MCF 10A (cell line): ENCODE measurements at places on chromosomes 7 and 10. TPM values are rescaled to one million over a fixed set of nuclear protein-coding genes. Genes with fewer than 3 reads are reported as not detected.

DNA sequence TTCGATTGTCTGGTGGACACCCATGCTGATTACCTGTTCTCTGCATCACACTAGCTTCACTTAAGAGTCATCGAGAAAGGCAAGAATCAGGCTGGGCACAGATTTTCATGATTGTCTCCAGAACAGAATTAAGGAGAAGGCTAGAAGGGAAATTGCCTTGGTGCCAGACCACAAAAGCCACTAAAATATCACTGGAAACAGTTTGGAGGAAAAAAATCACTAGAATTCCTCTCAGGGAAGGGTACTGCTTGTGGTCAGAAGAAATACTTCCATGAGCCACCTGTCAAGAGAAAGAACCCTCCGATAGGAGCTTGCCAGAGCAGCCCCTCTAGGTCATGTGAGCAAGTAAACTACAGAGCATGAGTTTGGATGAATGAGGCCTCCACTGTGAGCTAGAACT, 269.3 kb upstream of the TEX47 start:
- no peak for DNase-seq

DNA sequence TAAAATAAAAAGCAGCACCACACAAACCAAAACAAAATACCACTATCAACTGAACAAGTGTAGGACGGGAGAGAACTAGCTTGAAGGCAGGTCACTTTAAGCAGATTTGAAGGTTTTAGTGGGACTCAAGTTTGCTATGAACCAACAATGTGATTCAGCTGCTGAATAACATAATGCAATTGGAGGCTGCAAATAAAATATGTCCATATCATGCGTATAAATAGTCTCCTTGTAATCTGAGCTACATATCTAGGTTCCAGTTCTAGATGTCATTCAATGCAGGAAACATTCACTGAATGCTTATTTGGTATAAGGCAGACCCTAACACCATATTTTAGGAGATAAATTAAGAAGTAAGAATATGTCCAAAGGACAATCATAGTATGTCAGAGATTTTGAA, 81.4 kb upstream of the KCNIP2 start:
- DNase-seq = no peak

GRCh38 chr7:13414661-13415107, 574.8 kb downstream of the ETV1 start:
- DNase-seq = peak; percentile 56

DNA sequence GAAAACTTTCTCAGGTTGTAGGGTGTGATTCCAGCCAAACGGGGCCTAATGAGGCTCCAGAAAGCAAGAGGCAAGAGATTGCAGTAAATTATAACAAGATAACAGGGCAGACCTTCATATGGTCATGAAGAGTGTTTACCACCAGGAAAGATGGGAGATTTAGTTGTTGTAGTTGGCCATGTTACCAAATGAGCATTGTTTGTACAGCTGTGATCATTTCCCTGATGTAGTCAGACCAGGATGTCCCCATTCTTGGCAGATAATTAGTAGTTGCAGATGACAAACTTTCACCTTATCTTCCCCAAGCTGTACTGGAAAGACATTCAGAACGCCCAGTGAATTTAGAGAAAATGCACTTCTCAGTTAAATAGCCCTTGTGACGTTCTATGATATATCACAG, 630.8 kb downstream of the ANKRD7 start:
- no peak for DNase-seq

- DNase-seq = no peak
These were observed 72.0 kb downstream of the KMT2C start for GRCh38 chr7:152363798-152364197.

DNA sequence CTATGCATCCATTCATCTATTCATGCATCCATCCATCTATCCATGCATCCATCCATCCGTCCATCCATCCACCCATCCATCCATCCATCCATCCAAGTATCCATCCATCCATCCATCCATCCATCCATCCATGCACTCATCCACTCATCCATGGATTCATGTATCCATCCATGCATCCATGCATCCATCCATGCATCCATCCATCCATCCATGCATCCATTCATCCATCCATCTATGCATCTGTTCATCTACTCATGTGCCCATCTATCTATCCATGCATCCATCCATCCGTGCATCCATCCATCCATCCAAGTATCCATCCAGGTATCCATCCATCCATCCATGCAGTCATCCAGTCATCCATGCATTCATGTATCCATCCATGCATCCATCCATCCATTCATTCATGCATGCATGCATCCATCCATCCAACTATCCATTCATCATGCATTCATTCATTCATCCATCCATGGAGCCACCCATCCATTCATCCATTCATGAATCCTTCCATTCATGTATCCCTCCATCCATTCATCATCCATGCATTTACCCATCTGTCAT, 132.0 kb downstream of the DYNC2I1 start:
- DNase-seq = no peak

- DNase-seq = no peak
These were observed 128.4 kb upstream of the PLPP4 start for GRCh38 chr10:120328647-120329046.

GRCh38 chr10:79101560-79102497, 33.1 kb downstream of the ZMIZ1 start:
- peak; percentile 47 for DNase-seq

- DNase-seq = peak; percentile 23
These were observed 921.5 kb downstream of the NRG3 start for GRCh38 chr10:82796510-82796909.

- no peak for DNase-seq
These were observed 149.9 kb downstream of the NEURL1 start for GRCh38 chr10:103643381-103643780.

GRCh38 chr10:72561745-72562166, 64.1 kb downstream of the MICU1 start:
- no peak for DNase-seq

DNA sequence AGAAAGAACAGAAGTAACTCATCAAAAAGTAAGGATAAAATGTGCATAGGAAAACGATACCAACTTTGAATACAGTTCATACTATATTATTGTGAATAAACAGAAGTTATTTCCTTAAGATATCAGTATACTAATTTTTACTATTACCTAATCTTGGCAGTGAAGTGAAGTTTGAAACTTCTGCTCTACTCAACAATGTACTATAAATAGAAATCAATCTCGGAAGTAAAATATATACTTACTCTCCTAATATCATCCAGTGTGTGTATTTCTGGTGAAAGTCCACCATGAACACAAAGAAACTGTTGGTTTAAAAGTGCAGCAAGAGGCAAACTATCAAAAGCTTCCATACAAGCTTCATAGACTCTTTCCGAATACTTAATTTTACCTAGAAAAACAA, 24.6 kb downstream of the PPP3CB start:
- no peak for DNase-seq

DNA sequence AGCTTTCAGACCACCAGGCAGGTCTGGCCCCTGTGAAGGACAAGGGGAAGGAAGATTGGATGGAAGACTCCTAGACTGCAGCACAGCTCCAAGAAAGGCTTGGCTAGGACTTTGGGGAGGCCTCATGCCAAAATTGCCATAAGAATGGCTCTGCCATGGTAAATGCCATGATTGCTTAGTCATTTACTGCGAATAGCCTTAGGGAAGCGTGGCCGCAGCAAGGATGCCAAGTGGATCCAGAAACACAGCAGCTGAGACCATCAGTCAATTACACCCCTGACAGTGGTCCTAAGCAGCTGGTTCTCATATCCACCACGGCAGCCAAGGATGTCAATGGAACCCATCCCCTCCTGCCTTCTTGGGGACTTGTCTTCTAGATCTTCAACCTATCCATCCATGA, 88.2 kb upstream of the AUTS2 start:
- no peak for DNase-seq

DNA sequence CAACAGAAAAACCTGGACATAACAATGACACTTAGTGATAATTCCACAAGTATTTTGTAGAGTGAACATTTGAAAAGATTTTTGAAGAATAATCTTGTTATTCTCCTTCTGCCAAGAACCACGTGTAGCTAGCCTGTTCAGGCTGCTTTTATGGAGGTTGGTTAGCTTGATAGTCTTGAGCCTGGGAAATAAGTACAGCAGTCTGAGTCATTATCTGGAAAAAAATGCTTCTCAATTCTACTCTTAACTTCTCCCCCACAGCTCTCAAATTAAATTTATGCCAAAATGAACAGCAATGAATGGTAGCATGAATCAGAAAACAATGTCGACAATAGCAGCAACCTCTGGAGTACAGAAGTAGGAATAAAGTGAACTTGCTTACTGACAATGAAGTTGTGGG, 63.2 kb downstream of the GPR37 start:
- DNase-seq = peak; percentile 42

DNA sequence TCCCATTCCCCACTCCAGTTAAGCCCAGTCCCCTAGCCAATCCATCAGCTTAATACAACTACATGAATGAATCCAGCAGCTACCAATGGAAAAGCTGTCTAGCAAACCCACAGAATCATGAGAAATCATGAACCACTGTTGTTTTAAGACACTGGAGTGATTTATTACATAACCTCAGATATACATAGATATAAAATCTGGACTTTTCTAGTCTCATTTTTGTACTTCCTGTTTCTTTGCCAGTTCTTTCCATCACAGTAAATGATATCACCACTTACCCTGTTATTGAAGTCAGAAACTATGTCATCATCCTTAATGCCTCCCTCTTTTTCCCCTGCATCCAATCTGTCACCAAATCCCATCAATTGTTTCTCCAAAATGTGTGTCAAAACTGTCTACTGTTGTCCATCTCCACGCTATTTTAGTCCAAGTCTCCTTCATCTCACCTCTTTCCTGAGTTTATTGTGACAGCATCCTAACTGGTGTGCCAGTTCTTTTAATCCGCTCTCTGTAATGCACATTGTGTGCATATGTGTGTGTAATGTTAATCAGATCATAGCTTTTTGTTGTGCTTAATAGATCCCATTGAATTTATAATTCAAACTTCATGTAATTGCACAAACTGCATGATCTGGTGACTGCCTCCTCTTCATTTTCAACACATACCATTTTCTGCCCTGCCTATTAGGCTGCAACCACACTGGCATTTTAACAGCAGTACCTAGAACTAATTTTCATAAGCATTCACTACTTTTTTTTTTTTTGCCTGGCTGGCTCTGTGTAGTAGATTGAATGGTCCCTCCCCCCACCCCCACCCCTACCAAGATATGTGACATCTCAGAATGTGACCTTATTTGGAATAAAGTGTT, 56.0 kb downstream of the MKLN1 start:
- DNase-seq = no peak

DNA sequence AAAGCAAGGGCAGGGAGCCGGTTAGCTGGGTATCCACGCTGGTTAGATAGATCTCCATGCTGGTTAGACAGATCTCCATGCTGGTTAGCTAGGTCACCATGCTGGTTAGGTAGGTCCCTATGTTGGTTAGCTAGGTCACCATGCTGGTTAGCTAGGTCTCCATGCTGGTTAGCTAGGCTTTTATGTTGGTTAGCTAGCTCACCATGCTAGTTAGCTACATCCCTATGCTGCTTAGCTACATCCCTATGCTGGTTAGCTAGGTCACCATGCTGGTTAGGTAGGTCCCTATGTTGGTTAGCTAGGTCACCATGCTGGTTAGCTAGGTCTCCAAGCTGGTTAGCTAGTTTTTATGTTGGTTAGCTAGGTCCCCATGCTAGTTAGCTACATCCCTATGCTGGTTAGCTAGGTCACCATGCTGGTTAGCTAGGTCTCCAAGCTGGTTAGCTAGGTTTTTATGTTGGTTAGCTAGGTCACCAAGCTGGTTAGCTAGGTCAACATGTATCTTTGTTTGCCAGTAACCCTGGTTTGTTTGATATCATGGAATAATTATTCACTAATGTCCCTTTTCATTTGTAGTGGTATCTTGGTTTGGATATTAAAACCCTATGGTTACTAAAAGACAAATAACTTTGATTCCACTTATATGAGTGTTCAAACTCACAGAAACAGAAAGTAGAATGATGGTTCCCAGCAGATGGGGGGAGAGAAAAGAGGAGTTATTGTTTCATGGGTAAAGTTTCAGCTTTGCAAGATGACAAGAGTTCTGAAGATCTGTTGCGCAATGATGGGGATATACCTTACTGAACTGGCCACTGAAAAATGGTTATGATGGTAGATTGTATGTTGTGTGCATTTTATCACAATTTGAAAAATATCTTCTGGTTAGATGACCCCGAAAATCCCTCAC, 136.2 kb downstream of the PRPF18 start:
- no peak for DNase-seq

DNA sequence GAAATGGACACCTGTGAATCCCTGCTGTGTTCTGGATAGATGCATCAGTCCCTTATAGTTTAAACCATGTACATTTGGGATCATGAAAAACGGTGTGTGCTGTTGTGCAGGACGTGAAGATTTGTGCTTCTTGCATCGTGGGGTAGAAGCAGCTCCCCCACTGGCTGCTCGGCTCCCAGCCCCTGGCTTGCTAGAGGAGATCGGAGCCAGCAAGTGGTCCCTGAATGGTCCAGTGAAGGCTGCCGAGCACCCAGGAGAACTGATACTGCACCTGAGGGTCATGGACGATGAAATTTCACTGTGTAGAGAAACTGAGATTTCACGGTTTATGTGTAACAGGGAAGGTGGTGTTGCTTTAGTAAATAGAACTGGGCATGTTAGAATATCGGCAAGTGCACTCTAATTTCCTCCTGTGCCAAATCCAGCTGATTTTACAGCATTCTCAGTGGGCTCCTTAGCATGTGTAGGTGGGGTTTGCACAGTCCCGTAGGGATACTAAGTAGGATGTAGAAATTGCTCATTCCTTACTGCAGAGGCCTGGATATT, 655.1 kb upstream of the FOXK1 start:
- DNase-seq = no peak

DNA sequence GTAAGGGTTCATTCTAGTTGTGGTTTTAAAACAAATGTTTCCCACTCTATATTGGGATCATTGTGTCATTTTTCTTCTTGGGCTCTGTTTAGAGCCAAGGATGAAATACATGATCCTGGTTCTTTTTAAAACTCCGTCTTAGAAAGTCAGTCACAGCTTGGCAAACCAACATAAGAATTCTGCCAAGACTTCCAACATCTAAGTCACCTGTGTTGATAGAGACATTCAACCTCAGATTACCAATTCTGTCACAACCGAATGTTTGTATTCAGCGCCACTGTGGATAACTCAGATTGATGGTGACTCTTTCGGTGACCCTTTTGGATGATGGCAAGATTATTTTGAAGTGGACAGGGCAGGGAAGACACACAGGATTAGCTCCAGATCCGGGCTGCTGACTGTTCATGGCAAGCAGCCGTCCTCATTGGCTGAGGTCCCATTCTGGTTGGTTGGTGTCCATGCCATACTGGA, 255.4 kb downstream of the ARHGAP21 start:
- peak; percentile 49 for DNase-seq

The PNLIPRP2 gene
- not detected in 2 replicates for total RNA-seq

The CYP2C9 gene
- total RNA-seq = not detected in 2 replicates

The SYT15B gene
- 0.07 TPM in 1 of 2 replicates, not detected in the other for total RNA-seq

The SLC16A12 gene
- total RNA-seq = 0.09 and 0.10 TPM in 2 replicates

The HOXA6 gene
- 0.96 and 2.0 TPM in 2 replicates for total RNA-seq

The KLF14 gene
- total RNA-seq = not detected in 2 replicates

The APBB1IP gene
- not detected in 2 replicates for total RNA-seq

The RPEL1 gene
- total RNA-seq = not detected in 2 replicates

The AUTS2 gene
- total RNA-seq = 1.3 and 1.8 TPM in 2 replicates

The ABCC2 gene
- 6.3 and 7.4 TPM in 2 replicates for total RNA-seq

The ACTL6B gene
- total RNA-seq = not detected in 2 replicates

The HELLS gene
- 12.1 and 31.4 TPM in 2 replicates for total RNA-seq
